GM13976 (cell line): ENCODE measurements at places on chromosomes 7 and 10.
A peak's percentile ranks its signal among the peaks of the same experiment; 100 is the strongest.

GRCh38 chr10:99845837-99846382, 63.5 kb downstream of the ABCC2 start:
- peak; percentile 75 for DNase-seq

DNA sequence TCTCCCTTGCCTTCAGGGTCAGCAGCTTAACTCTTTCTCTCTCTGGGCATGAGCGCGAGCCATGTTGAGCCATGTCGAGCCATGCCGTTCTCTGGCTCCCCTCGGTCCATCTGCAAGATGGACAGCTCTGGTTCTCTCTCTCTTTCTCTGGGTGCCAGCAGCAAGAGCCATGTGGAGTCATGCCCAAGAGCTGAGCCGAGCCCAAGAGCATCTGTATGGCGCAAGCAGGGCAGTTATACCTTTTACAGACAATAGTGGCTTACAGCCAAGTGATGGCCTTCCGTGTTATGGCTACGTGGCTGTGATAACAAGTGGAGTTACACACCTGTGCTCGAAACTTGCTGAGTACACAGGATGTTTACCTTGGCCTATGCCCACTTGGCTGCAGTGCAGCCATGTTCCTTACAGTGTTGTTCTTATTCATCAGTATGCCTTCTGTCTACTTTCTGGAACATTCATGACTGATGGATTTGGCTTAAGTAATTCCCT, 327.7 kb downstream of the GLRX3 start:
- DNase-seq = no peak

DNA sequence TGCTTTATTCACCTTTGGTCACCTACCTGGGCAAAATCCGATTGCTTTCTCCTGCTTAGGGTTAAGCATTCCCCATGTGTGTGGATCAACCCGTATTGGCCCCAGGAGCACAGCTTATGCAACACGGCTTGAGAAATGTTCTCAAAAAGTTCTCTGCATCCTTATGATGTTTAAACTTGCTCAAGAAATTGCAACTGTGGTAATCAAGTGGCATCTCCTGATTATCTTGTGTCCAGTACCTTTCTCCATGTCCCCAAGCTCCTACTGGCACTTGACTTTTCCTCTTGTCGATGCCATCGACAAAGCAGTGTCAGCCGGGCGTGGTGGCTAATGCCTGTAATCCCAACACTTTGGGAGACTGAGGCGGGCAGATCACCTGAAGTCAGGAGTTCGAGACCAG, 4.7 kb upstream of the PKD2L1 start:
- DNase-seq = no peak

GRCh38 chr10:110779489-110779888, 92.2 kb upstream of the PDCD4 start:
- DNase-seq = peak; percentile 30

DNA sequence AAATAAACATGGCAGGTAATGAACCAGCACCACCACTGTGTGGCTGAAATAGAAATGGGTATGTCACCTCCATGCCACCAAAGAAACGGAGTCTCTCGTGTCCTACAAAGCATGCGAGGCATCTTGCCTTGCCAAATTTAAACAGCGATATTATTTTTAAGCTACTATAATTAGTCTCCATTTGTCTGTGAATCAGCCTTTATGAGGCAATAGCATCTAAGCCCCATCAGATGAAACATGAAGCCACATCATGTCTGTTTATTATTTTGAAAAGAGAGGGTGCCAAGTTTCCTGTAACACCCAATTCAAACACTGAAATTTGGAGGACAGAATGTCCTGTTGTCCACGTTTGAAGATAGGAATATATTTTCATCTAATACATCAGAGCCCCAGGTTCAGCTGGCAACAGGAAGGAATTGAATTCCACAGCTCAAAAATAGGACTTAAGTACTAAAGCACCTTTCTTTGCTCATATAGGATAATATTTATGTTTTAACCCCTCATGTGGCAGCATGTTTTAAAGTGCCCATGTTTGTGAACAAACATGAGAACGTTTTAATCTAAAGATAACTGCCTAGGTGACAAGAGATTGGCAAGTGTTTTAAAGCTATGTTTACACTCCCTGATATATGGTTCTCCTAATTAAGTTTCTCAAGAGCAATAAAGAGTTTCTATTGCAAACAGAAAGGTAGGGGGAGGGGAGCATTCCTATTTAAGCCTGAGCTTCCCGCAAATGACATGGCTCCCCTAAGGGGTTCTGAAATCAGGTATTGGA, 86.8 kb downstream of the SORBS1 start:
- no peak for DNase-seq

GRCh38 chr10:79191951-79192676, 123.3 kb downstream of the ZMIZ1 start:
- no peak for DNase-seq

- DNase-seq = no peak
Measured at GRCh38 chr7:39367943-39368342, 198.3 kb upstream of the YAE1 start.

- DNase-seq = no peak
Measured at GRCh38 chr10:93461109-93461806, 20.9 kb downstream of the MYOF start.

DNA sequence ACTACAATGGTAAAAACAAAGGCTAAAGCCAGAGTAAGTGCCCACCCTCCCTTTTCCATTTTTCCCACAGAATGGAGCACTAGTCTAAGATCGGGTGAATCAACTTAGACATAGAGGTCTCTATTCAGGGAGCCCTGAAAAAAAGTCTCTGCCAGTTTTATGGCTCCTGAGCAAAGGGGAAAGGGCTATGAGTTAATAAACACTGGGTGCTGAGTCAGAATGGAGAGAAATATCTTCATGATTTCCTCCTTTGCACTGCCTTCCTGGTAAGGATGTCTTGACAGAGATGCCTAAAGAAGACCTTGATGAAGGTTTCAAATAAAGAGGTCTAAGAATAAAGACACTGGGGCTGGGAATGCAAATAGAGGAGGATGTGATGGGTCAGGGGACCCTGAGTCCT, 607.4 kb upstream of the MBL2 start:
- no peak for DNase-seq

- no peak for DNase-seq
Measured at GRCh38 chr7:35816514-35816913, 15.7 kb downstream of the SEPTIN7 start.

DNA sequence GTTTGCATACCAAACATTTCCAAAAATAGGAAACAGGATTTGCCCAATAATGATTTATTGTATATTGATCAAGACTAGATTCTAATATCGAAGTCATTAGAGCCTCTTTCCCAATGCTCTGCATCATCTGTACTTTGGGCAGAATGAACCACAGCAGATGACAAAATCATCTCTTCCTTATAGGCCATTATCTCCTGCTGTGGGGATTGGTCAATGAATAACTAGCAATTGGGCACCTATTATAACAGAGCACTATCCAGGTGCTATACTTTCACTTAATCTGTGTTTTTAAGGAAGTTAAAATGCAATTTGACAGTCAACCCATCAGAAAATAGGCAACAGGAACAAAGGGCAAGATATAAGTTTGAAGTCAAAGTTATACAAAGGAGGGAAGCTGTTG, 290.3 kb downstream of the AHR start:
- DNase-seq = no peak

DNA sequence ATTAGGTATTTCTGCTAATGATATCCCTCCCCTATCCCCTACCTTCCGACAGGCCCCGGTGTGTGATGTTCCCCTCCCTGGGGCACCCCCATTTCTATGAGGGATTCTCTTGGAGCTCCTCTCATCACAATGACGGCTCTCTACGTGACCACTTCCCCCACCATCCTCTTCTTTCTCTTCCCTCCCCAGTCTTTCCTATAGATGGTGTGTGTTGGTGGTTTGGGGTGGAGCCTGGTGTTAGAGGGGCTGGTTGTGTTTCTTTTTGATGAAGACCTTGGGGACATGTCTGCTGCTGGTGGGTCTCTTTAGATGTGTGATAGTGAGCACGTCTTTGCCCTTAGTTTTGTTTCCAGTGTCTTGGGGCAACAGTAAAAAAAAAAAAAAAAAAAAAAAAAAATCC, 28.6 kb downstream of the RPS24 start:
- DNase-seq = no peak

GRCh38 chr10:95260397-95260881, 30.4 kb downstream of the PDLIM1 start:
- DNase-seq = peak; percentile 38

- no peak for DNase-seq
Measured at GRCh38 chr10:13294784-13295183, 5.1 kb downstream of the PHYH start.

DNA sequence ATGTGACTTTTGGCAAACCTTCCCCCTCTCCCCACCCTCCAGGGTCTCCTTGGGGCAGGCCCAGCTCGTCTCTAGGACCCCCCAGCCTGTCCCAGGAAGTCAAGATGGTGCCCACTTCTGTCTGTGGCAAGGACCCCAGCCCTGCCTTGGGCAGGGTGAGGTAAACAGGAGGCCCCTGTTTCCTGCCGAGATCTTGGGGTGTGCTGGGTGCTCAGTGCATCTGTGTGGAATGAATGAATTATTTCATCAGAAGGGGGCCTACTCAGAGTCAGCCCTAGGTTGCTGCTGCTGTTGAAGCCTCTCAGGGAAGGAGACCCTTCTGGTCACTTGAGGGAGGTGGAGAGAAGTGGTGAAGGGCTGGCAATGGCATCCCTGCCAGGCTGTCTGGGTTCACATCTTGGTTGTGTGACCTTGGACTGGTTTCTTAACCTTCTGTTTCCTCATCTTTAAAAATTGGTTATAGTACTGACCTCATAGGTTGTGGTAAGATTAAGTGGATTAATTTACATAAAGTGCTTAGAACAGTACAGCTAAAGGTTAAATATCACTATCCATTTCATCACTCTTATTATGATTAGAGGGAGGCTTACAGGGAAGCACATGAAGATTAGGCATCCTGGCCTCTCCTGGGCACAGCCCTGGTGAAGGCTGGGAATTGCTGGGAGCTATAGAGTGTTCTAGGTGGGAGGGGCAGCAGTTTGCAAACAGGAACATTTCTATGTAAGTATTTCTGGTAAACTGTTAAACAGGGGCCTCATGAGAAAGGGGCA, 67.7 kb downstream of the ZMIZ1 start:
- no peak for DNase-seq

DNA sequence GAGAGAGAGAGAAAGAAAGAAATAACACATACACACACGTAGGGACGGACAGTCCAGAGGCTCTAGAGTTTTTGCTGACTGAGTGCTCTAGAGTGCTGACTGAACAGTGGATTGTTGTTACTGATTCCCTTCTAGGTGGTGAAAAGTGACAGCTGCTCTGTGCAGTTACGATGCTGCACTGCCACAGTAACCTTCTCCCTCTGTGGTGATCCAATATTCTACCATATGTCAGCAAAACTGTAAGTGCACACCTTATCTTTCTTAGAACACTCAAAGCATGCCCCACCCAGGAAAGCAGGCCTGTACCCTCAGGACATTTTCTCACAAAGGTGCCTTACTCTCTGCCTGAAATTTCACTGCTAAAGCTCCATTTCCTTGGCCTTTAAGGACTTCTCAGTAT, 1023.5 kb downstream of the TYW1 start:
- DNase-seq = no peak

- DNase-seq = peak; percentile 44
Measured at GRCh38 chr7:38178695-38179344, 775 bp downstream of the STARD3NL start.

DNA sequence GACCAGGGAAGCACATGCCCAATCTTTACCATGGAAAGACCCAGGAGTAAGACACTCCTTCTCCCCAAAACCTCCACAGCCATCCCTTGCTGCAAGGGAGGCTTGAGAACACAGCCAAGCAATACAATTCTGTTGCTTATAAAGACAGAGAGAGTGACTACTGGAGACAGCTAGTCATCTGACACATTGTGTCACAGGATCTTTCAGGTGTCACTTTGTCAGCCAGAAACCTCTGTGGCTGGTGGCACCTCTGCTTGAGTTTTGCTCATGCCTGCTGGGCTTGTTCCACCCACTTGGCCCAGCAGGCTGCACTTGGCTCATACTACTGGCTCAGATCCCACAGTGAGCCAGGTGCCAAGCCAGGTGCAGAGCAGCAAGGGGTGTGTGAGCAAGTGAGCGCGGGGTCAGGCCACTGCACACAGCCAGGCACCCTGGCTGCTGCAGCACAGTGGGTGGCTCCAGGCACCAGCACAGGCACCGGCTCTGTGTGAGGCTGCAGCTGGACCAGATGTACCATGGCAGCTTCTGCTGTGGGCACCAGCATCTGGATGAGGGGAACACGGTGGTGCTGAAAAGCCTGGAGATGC, 12.4 kb upstream of the PRLHR start:
- no peak for DNase-seq

GRCh38 chr7:114916261-114916892, 5.5 kb upstream of the MDFIC start:
- DNase-seq = peak; percentile 50
